GM12891 (cell line): ENCODE measurements at places on chromosomes 11 and 22.

DNA sequence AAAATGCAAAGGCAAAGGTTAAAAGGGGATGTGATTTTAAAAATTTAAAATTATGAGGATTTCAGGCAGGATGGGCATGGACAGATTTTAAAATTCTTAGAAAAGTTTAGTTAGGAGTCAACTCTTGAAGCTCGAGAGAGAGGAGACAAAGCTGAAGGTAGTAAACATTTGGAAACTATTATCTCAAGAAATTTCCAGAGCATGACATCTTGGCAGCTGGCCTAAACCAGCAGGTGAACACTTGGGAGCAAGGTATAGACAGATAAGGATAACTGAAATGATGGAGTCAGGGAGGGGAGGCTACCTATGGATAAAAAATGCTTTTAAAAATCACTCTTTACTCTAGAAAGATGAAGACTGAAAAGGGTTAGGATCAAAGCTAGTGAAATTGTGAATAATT is 13.7 kb downstream of the POU2AF3 start:
- no peak for DNase-seq

- no peak for DNase-seq
These were observed 50.3 kb upstream of the EHF start for GRCh38 chr11:34570584-34570983.

- DNase-seq = no peak
These were observed 22.2 kb downstream of the PTPRJ start for GRCh38 chr11:48002561-48002960.

DNA sequence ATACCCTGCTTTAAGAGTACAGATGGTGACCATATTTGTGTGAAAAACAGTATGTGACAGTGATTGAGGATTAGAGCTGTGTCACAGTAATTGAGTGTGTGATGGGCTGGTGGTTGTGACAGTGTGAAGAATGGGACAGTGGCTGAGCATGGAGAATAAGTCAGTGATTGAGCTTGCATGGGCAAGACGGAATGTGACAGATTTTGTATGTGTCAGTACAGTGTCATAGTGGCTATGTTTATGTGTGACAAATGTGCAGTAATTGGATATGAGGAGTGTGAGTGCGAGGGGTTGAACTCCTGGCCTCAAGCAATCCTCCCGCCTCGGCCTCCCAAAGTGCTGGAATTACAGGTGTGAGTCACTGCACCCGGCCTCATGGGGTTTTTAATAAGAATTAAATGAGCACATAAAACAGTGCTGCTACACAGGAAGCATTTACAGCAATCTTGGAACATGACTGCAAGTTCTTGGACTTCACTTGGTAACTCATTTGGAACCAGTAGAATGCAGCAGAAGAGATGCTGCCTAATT is 583 bp upstream of the RRAS2 start:
- no peak for DNase-seq

GRCh38 chr11:97325693-97326092 is 935.9 kb downstream of the JRKL start:
- no peak for DNase-seq

DNA sequence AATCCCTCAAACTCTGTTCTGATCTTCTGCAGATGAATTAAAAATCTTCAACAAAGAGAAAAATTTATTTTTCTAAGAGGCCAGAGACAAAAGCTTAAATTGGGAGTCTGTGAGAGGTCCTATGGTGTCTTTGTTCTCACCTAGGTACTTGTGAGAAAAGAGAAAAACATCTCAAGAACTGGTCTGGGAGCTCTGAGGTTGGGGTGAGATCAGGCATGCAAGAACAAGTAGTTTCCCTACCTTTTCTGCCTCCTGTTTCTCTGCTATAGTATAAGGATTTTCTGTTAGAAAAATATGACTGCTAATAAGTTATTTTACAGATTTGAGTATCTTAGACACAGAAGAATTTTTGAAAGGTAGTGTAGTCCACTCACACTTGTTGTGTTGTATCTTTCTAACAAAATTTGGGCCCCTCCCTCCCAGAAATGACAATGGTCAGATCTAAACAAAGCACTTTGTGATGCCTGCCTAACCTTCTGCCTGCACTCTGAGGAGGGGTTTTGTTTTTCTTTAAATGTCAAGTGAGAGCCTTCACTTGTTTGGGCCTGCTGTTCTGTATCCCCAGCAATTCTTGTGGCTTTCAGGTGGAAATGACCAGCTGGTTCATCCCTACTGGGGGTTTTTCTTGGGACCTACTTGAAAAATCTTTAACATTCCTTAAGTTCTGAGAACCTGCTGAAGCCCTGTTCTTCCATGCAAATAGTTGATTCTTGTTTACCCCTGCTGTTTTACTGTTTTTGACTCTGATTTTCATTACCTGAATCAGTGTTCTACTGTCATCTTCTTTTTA is 13.6 kb upstream of the OR51S1 start:
- no peak for DNase-seq

GRCh38 chr11:112465433-112466024 is 204.9 kb upstream of the PLET1 start:
- DNase-seq = no peak

DNA sequence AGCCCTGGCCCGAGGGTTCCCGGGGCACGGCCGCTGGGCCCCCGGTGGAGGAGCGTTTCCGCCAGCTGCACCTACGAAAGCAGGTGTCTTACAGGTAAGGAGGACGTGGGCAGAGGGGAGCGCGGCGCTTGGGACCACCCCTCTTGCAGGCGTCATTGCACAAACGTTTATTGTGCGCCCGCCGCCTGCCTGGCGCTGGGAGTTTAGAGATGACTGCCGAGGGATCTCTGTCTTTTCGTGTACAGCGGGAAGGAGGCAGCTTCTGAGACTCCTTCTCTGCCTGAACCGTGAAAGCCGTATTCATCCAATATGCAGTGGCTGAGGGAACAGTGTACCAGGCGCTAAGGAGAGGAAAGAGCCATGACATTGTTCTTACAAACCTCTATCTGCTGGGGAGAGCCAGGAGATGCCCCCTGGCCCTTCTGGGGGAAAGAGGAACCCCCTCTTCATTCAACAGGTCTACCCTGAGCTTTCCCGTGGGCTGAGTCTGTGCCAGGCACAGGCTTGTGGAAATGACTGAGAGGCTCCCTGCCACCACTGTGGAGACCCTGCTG is 13.8 kb upstream of the DGKZ start:
- DNase-seq = no peak

DNA sequence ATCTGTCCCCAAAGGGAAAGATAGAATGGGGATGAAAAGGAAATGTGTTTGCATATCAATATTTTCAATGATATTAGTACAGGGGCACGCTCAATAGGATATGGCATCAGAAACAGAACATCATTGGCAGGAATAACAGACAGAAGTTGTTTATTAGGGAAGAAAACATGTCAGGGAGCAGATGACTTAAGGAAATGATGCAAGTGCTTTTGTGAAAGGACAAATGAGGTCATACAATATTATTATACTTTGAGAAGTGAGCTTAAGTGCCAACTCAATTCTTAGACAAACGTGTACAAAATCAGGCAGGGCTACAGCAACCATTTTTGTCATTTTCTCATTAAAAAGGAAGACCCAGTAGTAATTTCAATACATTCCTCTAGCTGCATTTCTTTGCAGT is 388.4 kb downstream of the SOX6 start:
- DNase-seq = no peak

GRCh38 chr11:46972343-46972742 is 35.8 kb downstream of the CSTPP1 start:
- no peak for DNase-seq

DNA sequence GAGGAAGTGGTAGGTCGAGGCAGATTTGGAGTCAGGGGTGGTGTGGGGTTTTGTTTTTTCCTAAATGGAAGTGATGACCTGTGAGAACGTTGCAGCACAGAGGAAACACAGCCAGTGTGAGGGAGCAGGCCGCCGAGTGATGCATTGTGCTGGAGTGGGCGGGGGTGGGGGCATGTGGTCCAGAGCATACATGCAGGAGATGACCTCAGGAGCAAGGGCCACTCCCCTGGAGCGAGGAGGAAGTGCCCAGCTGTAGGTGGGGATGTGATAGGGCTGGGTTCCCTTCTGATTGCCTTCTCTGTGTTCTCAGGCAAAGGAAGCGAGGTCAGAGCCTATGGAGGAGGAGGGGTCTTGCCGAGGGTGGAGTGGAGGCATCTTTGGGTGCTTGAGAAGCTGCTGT is 81.4 kb downstream of the PPP6R3 start:
- DNase-seq = no peak

DNA sequence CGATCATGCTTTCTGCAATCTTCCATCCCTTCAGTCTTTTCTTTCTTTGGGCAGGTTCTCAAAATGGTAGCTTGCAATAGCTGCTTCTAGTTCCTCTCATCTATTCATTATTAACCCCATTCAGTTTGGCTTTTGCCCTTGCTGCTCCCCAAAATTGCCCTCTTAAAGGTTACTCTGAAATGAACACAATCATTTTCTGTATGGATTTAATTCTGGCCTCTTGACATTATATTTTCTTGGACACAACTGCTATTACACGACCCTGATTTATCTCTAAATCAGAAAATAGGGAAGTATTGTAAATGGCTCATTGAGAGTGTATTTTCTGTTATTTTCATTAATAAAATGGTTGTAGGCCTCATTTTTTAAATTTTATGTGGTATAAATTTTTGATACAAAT is at the start of gene ANGPTL5:
ANGPTL5 (minus strand) TSS at position 101 of the 400 bp plus-strand sequence. CDS start 8,613 bp downstream, outside the sequence.
- no peak for DNase-seq

DNA sequence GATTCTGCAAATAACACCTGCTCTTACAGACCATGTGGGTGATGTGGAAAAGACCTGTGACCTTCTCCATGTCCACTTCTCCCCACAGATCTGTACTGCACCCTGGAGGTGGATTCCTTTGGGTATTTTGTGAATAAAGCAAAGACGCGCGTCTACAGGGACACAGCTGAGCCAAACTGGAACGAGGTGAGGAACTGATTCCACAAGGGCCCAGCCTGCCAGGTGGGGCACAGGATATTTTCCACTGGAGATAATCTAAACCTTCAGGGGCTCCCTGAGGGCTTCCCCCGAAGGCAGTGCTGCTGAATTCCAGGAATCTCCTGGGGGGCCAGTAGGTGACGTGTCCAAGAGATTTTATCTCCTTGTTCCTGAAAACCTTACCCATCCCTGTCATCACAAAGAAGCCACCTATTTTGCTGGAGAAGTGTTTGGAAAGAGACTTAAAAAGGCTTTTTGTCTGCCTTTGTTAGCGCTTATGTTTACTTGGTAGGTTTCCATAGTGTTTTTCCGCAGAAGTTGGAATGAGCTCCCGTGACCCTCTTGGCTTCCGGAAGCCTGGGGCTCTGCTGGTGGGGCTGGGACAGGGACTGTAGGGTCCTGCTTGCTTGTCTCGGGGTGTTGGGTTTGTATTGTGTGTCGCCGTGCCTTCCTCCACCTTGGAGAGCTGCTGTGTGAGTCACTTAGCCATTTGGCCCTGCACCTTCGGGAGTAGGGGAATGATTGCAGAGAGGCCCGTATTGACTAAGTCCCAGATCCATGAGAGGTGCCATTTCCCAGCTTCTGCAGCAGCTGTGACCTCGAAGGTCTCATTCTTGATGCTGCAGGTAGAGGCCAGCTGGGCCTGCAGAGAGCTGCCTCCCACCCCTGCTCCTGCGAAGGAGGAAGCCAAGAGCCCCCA is 112.4 kb downstream of the BCR start:
- DNase-seq = no peak

DNA sequence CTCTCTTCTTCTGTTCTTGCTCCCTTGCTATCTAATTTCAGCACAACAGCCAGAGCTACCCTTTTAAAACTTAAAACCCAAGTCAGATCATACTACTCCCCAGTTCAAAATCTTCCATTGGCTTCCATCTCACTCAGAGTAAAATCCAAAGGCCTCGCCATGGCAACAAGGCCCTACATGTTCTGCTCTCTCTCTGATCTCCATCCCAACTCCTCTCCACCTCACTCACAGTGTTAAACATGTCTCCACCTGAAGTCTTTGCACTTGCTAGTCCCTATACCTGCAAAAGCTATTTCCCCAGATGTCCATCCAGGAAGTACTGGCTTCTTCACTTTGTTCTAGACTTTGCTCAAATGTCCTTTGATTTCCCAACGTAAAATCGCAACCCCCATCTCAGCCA is 3.0 kb upstream of the GRAP2 start:
- DNase-seq = no peak

DNA sequence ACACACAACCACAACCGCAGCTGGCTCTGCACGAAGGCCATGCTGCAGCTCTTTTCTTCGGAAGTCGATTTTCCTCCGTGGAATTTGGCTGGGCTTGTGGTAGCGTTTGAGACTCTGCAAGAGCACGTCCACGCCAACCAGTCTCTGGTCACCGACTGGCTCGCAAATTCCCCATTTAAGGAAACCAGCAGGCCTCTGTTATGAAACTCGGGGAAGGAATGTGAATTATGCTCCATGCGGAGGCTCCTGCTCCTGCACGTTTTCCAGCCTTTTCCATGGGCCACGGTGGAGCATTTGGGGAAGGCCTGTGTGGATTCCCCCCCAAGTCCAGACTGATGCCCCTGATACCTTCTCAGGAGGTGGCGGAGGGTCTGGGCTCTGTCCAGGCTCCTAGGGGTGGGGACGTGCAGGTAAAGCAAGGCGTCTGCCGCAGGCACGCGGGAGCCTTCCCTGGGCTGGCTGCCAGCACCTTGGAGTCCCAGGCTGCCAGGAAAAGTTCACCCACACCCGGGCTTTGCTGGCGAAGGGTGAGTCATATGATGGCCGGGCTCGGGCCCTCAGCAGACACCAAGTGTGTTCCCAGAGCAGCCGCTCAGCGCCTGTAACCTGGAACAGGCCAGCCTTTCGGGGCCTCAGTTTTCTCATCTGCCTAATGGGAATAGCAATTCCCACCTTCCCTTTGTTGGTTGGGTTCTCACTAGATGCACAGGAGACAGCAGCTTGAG is 41.9 kb downstream of the LRP5 start:
- no peak for DNase-seq

GRCh38 chr11:35717043-35717442 is 54.5 kb downstream of the TRIM44 start:
- DNase-seq = no peak

GRCh38 chr11:47854667-47855066 is 6.5 kb upstream of the NUP160 start:
- no peak for DNase-seq

- no peak for DNase-seq
These were observed 9.0 kb upstream of the MARK2 start for GRCh38 chr11:63829823-63830489.

DNA sequence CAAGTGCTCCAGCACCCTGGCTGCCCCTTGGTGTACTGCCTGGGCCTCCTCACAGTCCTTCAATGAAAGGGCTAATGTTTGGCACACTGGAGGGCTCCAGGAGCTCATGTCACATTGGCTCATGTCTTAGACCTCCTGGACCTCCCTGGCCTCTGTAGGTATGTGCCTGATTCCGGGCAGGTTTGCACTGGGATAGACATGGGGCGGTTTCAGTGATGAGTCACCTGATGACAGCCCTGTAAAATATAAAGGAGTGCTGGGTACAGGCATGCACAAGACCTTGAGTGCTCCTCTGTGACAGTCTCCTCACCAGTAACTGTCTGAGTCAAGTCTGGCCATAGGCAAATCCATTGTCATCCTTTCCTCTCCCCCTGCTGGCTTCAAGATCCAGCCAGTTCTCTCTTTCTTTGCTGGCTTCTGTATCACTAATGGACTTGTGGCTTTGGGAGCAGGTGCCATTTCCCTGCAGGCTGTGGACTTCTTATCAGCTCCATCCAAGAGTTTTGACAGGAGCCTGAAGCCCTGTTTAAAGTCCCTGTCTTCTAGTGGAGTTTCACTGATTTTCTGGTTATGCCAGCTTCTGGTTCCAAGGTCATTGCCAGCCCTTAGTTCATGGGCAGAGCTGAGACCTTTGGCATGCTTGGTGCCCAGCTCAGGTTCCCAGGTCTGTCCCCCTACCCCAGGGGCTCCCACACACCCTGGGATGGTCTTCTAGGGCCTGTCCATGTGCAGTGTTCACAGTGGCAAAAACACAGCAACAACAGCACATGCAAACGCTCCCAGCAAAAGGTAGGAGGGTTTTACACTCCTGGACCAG is 22.7 kb upstream of the P2RY2 start:
- no peak for DNase-seq
